Stimulated activated CD8-positive, alpha-beta memory T cell treated with anti-CD3 and anti-CD28 coated beads, Interleukin-2, amount 100 ng/mL, for 1 hour (primary cell): ENCODE measurements at places on chromosomes 12 and 14.

GRCh38 chr14:58129208-58129607 is 22.8 kb downstream of the ARMH4 start:
- DNase-seq = no peak

- DNase-seq = no peak
Observed at GRCh38 chr14:64970776-64971477, 1.2 kb downstream of the RAB15 start.

GRCh38 chr14:70086685-70087379 is 101.9 kb downstream of the SLC8A3 start:
- no peak for DNase-seq

GRCh38 chr12:79692860-79693577 is 2.3 kb upstream of the PAWR start:
- no peak for DNase-seq

- DNase-seq = no peak
Observed at GRCh38 chr12:41367726-41368405, 179.7 kb downstream of the PDZRN4 start.

DNA sequence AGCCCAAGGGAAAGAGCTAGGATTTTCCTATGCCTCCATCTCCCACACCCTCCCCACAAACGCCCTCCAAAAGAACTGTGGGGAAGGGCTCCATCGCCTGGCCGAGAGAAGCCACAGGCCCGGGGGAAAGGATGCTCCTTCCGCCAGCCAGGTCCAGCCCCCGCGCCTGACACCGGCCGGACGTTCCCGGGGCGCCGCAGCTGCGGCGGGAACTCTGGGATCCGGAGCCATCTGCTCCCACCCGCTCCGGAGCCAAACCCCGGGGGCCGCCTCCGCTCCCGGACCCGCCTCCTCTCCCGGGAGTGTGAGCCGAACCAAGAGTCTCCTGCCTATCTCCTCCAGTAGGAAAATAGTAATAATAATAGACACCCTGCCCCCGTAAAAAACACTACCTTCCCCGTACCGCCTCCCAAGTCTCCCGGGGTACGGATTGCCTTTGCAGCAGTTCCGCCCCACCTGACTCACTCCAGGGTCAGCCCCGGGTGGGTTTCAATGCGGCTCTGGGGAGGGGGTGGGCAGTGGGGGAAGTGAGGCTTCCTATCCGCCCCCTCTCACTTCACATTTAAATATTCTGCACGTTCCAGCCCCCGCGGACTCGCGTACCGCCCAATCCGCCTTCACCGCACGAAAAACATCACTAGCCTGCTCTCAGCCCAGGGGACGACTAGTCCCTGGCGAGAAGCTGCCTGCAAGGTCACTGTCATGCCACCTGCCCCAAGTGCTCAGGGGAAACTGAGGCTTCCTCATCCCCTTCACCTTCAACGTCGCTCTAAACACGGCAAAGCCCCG is 2.4 kb downstream of the AGAP2 start:
- no peak for DNase-seq

DNA sequence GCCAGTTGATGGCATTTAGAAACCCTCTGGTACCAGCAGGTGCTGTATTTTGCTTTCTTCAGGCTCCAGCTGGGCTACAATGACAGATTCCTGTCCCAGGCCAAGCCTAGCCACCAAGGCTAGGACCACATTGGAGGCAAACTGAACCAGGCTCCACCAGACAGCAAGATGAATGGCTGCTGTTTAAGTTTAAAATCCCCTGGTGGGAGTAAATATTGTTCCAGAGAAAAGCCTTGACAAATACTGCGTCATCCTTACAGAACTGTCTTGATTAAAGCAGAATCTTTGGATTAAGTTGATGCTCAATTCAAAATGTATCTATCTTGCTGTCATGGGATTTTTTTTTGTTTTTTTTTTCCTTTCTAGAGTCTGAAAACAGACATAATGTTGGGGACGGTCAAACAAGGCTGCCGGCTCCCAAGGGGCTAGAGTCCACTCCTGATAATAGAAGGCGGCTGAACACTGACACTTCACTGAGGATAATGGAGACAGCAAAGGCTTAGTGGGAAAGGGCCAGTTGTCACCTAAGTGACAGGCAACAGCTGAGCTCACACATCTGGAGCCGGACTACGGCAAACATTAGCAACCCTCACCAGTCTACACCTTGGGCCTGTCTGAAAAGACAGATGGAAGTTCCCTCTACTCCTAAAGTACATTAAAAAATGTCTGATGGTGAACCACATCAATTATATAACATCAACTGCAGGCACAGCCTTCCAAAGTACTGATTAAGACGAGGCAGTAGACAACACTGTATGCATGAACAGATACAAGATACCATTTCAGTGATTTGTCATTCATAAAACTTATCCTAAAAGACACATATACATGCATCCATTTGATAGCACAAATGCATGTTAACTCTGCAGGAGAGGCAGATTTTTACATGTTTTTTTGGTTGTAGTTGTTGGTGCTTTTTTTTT is 1.7 kb downstream of the PRICKLE1 start:
- no peak for DNase-seq

- no peak for DNase-seq
Observed at GRCh38 chr14:68405961-68406360, 386.9 kb downstream of the ZFP36L1 start.

- no peak for DNase-seq
Observed at GRCh38 chr14:100132161-100132902, 27.1 kb downstream of the DEGS2 start.

DNA sequence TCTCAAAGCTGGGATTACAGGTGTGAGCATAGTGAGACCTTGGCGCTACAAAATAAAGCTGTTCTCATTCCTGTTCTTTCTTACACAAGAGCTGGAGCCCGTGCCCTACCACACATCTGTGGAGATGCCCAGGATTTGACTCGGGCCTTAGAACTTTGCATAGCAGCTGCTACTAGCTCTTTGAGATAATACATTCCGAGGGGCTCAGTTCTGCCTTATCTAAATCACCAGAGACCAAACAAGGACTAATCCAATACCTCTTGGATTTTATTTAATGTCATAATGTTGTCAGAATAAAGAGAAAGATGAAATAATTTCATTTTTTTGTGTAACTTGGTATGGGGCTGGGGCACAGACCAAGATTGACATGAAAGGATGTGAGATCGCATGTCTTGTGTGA is 7.6 kb downstream of the PNP start:
- no peak for DNase-seq

GRCh38 chr12:18966954-18967353 is 162.6 kb upstream of the PLEKHA5 start:
- no peak for DNase-seq

GRCh38 chr14:103762541-103762940 is 46.9 kb downstream of the ZFYVE21 start:
- no peak for DNase-seq

DNA sequence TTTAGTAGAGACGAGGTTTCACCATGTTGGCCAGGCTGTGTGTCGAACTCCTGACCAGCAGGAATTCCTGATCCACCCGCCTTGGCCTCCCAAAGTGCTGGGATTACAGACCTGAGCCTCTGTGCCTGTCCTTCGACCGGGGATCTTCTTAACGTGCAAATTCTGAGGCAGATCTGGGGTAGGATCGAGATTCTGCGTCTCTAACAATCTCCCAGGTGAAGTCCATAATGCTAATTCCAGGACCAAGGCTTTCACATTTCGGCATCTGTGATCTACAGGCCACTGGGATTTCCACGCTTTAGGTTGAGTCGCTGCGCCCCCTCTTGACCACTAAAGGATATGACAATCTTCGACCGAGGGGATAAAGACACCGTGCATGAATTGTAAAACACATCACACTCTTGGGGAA is 24.8 kb downstream of the FOS start:
- no peak for DNase-seq

DNA sequence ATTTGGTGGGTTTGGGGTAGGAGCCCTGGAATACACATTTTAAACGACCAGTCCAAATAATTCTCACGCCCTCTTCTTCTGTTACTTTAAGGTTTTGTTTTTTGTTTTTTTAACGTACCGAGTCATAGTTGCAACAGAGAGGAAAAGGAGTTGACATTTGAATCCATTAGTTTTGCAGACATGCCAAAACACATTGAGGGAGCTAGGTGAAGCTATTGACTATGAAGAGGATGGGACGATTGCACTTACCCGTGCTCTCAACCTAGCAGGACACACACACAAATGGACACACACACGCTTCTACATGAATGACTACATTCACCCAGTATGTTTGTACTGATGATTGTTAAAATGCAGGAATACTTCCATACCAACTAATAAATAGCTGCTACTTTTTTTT is 54.3 kb upstream of the CIT start:
- no peak for DNase-seq

GRCh38 chr14:103418481-103418818 is 33.2 kb downstream of the MARK3 start:
- DNase-seq = no peak

DNA sequence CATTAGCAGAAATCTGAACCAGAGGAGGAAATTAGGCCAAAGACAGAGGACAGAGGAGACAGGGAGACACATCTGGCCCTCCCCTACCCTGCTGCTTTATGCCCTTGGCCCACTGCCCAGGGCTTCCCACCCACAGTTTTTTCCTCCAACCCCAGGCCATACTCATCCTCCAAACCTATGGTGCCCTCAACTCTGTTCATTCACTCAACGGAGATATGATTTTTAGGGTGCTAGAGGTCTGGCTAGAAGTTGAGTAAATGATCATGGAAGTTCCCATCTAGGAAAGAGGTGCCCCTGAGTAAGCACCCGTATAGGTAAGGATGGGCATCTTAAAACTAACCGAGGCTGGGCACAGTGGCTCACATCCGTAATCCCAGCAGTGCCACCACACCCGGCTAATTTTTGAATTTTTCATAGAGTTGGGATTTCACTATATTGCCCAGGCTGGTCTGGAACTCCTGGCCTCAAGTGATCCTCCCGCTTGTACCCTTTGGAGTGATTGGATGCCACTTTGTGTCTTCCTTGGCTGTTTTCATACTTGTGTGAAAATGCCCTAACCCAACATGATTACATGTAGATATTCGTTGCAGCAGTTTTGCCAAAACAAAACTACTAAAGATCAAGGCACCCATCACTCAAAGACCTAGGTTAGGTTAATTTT is 4.4 kb downstream of the KRT18 start:
- DNase-seq = no peak

GRCh38 chr14:89095036-89095435 is 270.6 kb downstream of the TTC8 start:
- no peak for DNase-seq

DNA sequence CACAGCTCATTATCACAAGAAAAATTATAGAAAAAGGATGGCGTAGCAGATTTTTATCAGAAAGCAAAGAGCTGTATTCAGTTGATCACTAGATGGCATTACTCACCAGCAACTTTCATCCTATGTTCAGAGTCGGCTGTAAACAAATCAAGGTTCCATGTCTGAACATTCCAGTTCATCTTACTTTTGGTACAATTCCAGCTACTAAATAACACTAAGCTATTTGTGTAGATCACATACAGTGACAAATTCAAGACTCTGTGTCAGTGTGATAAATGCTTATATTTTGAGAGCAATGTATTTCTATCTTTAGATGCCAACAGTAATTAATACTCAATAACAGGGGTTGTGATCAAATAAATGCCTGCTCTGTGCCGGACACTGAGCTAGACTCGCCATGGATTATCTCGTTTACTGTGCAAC is 30.1 kb downstream of the NRDE2 start:
- DNase-seq = no peak

GRCh38 chr12:3527181-3527580 is 36.2 kb downstream of the PRMT8 start:
- no peak for DNase-seq

DNA sequence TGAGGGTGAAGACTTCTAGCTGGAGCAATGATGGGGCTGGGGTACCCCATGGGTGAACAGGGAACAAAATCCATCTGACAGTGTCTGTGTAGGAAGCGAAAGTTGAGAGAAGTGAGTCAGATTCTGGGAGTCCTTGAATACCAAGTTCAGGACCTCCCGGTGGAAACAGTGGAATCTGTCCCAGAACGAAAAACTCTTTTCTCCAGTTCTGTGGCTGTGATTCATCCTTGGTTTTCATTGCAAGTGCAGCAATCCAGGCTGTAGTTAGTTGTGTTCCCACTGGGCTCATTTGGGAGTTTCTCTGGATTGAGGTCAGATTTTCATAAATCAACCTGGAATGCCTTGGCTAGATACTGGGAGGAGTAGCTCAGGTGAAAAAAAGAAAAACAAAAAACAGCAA is 120.7 kb downstream of the C12orf75 start:
- DNase-seq = no peak

DNA sequence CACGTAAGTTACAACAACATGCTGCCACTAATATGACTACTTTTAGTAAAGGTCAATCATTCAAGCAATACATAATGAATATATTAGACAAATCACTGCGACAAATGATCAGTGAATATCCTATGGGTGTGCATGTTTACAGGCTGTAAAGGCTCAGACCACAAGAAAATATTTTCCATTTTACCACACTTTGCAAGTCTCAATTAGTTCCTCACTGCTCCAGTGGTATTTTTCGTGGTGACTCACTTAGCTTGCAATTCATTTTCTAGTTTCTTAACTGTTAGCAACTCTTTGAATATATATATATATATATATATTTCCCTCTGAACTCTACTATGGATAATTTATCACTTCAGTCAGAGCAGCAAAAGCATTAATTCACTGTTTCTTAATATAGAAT is 96.9 kb downstream of the EML5 start:
- no peak for DNase-seq

- DNase-seq = no peak
Observed at GRCh38 chr12:99759444-99759843, 111.9 kb downstream of the GARIN6 start.

- no peak for DNase-seq
Observed at GRCh38 chr14:68393259-68393658, 399.6 kb downstream of the ZFP36L1 start.

DNA sequence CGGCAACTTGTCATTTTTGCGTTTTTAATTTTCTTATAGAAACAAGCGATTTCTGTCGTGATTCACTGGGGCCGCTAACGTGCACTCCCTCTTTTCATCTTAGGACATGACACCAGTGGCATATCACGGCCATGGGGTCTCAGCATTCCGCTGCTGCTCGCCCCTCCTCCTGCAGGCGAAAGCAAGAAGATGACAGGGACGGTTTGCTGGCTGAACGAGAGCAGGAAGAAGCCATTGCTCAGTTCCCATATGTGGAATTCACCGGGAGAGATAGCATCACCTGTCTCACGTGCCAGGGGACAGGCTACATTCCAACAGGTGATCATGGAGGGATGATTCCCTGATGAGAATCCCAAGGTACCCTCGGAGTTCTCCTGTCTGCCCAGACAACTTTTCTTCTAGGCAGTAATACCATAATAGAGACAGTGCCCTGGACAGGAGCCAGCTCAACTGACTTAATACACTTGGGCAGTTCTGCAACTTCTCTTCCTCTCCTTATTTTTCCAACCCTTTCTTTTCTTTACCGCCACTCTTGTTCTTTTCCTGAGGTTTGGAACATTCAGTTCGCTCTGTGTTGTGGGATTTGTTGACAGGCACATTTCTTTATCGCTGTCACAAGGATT is 821 bp downstream of the TMEM106C start:
- DNase-seq = no peak
